Stimulated activated CD4-positive, alpha-beta T cell treated with anti-CD3 and anti-CD28 coated beads, Interleukin-4, amount 100 ng/mL, for 4 hours (primary cell): ENCODE measurements at places on chromosomes 3 and 15.

DNA sequence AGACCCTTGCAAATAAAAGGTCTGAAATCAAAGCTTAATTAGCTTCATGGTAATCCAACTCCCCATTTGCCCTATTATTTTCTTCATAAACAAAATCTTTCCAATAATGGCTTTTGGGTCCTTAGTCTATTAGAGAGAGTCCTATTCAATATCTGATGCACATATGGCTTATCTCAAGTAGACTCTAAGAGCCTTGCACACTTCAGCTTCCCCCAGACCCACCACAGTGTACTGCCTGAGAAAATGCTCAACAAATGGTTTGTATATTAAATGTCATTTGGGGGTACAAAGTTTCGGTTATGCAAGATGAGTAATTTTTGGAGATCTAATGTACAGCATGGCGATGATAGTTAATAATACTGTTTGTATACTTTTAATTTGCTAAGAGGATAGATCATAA is 28.9 kb downstream of the FSTL1 start:
- DNase-seq: no peak

- no peak for DNase-seq
These were observed 469.8 kb downstream of the ZPLD1 start for GRCh38 chr3:102904629-102905028.

- no peak for DNase-seq
These were observed 18.5 kb downstream of the MINAR1 start for GRCh38 chr15:79450648-79451047.

- no peak for DNase-seq
These were observed 72.2 kb downstream of the SLC7A14 start for GRCh38 chr3:170513642-170514041.

DNA sequence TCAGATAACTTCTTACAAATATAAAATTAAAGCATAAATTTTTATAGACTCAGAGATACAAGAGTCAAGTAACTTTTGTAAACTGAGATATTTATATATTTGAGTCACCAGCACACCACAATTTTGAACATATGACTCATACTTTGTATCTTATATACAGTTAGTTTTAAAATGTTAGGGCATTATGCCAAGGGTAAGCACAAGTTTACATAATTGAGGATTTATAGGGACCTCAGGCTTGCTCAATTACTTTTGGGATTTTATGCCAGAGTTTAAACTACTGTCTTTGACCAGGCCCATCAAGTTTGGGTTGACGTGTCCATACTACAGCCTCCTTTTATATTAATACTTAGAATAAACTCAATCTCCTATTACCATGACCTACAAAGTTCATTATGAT is 7.4 kb upstream of the FGF7 start:
- no peak for DNase-seq

DNA sequence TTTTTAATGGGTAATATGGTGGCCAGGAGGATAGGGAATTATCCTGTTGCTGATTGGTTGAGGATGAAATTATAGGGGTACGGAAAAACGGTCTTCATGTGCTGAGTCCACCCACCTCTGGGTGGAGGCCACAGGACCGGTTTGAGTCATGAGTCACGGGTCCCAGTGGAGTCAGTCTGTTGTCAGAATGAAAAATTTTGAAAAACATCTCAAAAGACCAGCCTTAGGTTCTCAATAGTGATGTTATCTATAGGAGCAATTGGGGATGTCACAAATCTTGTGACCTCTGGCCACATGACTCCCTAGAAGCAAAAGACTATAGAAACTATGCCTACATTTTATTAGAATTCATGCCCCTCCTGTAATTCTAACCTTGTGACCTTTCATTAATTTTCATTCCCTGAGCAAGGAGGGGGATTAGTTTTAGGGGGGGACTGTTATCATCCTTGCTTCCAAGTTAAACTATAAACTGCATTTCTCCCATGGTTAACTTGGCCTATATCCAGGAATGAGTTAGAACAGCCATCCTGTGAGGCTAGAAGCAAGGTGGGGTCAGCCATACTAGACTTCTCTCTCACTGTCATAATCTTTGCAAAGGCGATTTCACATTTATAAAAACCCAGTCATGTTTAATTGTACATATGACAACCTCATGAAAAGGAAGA is 101.2 kb downstream of the TCF12 start:
- DNase-seq: no peak

- peak; percentile 55 for DNase-seq
These were observed 35.8 kb downstream of the TKT start for GRCh38 chr3:53219895-53220483.

GRCh38 chr3:31399271-31399670 is 133.5 kb upstream of the STT3B start:
- no peak for DNase-seq

DNA sequence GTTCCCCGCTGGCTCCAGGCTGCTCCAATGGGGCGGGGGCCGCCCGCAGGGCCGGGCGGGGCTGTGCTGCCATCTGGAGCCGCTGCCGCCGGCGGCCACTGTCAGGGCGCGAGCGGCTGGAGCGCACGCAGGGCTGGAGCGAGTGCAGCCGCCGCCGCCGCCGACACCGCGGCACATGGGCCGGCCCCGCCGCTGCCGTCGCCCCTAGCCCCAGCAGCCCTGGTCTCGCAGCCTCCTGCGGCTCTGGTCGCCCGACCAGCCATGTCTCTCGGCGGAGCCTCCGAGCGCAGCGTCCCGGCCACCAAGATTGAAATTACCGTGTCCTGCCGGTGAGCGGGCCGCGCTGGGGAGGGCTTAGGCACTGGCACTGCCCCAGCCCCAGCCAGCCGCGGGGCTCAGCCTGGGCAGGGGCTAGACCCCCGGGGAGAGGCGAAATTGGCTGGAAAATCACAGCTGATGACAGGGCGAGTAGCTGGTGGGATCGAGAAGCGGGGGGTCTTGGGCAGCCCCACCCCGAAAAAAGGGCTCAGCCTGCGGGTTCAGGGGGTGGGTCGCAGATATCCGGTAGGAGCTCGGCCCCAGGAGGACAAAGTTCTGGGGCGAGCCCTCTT is at the start of gene CPNE9:
Gene CPNE9 (plus strand): TSS at position 98 of the 611 bp plus-strand sequence. CDS start 164 bp downstream, at position 262.
- no peak for DNase-seq

DNA sequence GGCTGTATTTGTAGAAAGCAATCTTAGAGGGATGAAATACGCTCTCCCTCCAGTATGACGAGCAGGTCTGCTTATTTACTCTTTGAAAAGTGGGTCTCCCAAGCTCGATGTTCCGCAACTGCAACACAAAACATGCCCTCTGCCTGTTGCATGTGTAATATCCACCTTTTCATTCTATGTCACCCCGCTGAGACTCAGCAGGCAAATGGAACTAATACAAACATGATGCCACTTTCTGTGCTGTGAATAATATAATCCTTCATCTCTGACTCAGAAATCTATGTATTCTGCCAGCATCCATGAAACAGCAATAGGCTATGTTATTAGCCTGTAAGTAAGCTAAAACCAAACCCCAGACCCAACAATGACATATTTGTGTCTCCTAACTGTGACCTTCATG is 200.8 kb upstream of the TMCO5A start:
- no peak for DNase-seq

GRCh38 chr15:66161108-66161507 is 92.4 kb downstream of the MEGF11 start:
- no peak for DNase-seq

GRCh38 chr3:76694063-76694462 is 345.8 kb upstream of the ROBO2 start:
- no peak for DNase-seq

- no peak for DNase-seq
These were observed 80.8 kb upstream of the PEX5L start for GRCh38 chr3:180117381-180118163.

- DNase-seq: peak; percentile 29
These were observed 17.5 kb downstream of the CIDEC start for GRCh38 chr3:9862391-9863057.

DNA sequence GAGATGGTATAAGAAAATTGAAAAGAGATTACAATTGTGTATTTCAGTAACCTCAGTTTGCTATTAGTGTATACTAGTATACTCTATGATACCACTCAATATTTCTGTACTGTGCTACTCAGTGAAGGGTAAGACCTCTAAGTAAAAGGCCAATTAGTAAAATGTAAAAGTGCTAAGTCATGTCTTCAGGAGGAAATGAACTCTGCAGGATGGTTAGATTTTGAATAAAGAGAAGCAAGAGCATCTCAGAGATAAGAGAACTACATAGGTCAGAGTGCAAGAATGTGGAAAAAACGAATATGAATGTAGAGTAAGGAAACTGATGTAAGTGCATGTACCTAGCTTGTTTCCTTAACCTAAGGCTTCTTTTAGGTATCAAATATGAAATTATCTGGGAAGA is 796.6 kb upstream of the GBE1 start:
- DNase-seq: no peak

GRCh38 chr3:52053307-52054304 is 2.8 kb downstream of the DUSP7 start:
- peak; percentile 39 for DNase-seq

DNA sequence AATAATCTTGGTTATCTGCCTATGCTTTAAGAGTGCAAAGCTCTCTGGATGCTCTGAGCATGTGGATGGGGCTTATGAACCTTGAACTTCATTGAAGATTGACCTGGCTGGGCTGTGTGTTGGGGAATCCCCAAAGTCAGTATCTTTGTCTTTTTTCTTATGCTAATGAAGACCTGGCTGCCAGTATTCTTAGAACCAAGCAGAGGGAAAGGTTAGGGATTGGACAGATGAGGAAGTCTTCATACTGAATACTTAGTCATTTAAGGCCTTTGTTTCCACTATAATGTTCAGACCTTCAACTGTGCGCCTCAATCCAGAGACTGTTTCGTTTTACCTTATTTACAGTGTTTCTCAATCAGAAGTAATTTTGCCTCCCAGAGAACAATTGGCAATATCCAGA is 42.5 kb upstream of the CMTM7 start:
- no peak for DNase-seq

DNA sequence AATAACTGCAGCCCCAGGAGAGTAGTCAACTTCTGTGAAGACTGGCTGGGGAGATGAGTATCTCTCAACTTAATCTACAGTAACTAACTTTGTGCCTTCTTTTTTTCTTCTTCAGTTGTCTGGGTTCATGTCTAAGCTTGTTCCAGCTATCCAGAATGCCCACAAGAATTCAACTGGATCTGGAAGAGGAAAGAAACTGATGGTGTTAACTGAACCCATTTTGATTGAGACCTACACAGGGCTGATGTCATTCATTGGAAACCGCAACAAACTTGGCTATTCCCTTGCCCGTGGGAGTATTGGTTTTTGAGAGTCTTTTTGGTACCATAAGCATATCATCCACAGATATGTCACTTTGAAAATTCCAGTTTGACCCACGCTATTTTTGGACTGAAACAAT is 148.7 kb downstream of the TPRG1 start:
- no peak for DNase-seq

- no peak for DNase-seq
These were observed 3.4 kb downstream of the RARRES1 start for GRCh38 chr3:158728851-158729250.

DNA sequence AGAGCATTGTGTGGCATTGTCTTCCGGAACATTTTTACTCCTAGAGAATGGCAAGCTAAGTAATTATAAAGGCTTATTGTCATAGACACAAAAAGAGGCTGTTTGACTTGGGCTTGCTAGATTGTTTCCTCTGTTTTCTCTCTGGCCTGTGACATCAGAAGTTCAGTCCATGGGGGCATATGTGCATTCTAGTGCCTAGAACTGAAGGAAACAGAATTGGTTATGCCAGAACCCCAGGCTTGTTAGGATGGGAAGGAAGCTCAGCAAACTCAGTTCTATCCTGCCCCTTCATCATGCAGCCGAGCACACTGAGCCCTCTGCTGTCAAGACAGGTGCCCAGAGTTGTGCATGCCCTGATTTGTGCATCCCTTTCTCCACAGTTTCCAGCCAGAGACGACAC is 131.3 kb downstream of the PDE8A start:
- no peak for DNase-seq

GRCh38 chr3:9384141-9384828 is 13.1 kb upstream of the SETD5 start:
- no peak for DNase-seq

DNA sequence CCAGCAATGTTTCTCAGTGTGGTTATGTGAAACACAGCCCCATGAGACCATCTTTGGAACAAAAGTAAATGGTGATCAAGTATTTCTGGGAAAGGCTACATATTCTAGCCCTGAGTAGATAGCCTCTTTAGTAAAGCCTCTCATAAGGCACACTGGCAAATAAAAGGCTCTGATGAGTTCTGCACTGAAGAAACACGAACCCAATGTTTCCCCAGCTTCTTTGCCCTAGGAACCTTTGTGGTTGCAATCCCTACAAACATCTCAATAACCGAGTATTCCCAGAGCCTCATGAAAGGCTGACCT is 41.8 kb downstream of the RAB6B start:
- DNase-seq: no peak

- no peak for DNase-seq
These were observed 77.7 kb downstream of the CEMIP start for GRCh38 chr15:80856809-80857377.

- peak; percentile 6 for DNase-seq
These were observed 65.9 kb downstream of the CACNA2D3 start for GRCh38 chr3:54188176-54188791.

DNA sequence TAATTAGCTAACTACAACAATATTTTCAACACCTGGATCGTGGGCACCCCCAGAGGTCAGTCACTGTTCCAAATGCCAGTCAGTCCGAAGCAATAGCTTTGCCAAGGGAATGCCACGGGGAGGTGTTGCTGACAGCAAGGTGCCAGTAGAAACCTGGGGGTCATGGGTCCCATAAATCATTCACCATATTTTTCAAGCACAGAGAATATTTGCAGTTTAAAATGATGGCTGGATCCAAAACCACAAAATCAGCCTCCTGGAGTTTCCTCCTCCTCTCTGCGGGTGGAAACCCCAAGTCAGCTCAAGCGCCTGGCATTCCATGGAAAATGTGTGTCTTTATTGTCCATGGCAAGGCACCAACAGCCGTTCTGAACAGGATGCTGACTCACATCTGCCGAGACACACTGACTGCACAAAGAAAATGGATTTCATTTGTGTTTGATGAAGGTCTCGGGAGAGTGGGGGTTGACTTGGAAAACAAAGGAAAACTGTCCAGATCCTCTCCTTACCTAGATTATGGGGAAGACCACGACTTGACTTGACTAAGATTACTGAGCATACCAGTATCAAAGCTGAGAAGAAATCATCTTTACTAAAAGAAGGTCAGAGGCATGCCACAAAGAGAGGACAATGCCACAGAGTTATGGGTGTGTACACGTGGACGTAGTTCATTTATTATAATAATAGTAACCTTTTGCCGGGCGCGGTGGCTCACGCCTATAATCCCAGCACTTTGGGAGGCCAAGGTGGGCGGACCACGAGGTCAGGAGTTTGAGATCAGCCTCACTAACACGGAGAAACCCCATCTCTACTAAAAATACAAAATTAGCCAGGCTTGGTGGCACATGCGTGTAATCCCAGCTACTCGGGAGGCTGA is 26.4 kb downstream of the ANXA2 start:
- no peak for DNase-seq

- DNase-seq: no peak
These were observed 70.8 kb upstream of the MBNL1 start for GRCh38 chr3:152197937-152198336.
